GM06990 (cell line): ENCODE measurements at places on chromosomes 12 and 14.
A peak's percentile ranks its signal among the peaks of the same experiment; 100 is the strongest.

DNA sequence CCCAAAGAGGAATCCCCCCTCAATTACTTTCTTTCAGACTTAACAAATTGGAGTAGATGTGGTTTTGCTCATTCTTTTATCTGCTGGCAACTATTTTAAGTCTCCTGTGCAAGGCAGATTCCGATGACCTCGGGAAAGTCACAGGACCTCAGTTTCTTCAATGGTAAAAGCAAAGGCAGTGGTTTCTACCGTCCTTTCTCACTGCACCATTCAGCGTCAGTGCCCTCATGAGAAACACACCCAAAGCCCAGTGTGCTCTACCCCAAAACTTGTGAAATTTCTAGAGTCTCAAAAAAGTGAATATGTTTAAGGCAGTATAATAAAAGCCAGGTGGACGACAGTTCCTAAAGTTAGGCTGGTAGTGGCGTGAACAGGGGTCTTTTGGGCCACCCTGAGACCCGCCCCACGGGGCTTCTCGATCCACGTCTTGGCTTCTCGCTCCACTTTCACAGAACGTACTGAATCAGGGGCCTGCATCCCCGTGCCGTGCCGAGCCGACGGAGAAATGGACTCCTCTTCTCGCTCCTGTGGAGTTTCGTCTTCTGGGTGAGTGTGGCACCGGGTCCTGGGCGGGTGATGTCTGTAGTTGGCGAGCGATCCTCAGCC, 1.3 kb upstream of the ARHGAP5 start:
- no peak for DNase-seq

DNA sequence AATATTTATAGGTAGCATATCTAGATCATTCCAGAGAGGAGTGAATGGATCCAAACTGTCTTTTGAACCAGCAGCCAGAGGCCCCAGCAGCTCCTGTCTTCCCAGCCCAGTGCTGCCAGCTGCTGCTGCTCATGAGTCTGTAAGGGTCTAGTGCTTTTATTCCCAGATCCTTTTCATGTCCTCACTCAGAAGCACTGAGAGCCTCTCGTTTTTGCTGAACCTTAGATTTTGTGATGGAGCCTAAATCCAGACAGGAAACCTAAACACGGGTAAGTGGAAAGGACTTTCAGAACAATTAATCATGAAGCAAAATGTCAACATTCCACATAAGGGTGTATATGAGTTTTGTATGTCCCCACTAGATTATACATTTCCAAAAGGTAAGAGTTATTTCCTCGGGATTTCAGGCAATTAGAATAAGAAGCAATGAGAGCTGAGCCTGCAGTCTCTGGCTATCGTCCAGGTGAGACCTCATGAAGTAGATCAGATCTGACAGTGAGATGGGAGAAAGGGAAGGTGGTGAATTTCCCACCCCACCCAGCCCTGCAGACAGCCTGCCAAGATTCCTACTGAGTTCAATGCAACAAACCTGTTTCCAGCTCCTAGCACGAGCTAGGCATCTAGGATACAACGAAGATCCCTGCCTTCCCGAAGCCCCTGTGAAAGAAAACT, 84.4 kb downstream of the NINJ2 start:
- no peak for DNase-seq

- DNase-seq: no peak
Observed at GRCh38 chr14:36477266-36477665, 42.8 kb downstream of the NKX2-1 start.

DNA sequence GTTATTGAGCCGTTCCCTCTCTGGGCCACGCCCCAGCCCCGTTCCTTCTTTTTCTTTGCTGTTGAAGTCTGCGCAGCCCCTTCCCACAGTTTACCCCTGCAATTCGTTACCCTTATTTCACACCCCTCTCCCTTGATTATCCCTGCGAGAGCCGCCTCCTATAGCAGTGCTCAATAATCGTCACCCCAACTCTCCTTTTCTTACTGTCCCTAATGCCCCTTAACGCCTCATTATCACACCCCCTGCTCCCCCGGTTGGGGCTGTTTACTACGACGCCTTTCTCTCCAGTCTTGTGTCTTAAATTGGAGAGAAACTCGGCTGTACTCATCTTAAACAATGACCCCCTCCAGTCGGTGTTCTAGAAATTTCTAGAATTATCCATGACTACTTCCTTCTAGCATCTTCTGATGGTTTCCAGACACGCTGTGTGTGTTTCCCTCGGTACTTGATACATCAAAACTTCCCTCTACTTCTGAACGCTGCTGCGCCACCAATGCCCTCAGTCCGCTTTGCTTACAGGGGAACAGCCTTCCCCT, 713 bp upstream of the FBXL14 start:
- DNase-seq: no peak

DNA sequence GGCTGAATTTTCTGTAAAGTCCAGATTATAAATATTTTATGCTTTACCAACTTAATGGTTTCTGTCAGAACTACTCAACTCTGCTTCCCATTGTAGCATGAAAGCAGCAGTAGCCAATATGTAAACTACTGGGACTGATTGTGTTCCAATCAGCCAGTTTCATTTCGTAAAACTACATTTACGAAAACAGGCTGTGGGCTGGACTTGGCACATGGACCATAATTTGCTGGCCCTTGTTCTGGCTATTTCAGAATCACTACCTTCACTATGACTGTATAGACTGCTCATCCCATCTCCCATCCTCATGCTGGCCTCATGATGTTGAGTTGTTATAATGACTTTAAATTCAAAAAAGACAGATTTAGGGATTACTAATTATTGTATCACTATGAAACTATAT, 38.7 kb downstream of the FAR2 start:
- DNase-seq: no peak

GRCh38 chr12:82862069-82862841, 175.5 kb downstream of the TMTC2 start:
- DNase-seq: no peak

GRCh38 chr12:81809829-81810595, 50.9 kb upstream of the PPFIA2 start:
- no peak for DNase-seq

DNA sequence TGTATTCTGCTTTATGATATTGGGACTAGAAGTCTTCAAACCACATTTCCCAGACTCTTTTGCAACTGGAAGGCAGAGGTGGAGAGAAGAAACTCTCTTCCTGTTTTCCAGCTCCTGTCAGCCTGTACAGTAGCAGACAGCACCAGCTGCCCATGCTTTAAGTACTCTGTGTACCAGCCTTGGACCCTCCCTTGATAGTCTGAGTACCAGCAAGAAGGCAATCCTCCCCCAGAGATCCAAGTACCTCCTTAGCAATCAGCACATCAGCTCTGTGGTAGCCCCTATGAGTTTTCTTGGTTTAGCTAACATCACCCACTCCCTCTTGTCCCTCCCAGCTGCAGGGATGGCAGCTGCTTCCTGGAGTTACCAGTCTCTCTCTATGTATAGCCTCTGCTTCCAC, 56.3 kb downstream of the STXBP6 start:
- DNase-seq: no peak

DNA sequence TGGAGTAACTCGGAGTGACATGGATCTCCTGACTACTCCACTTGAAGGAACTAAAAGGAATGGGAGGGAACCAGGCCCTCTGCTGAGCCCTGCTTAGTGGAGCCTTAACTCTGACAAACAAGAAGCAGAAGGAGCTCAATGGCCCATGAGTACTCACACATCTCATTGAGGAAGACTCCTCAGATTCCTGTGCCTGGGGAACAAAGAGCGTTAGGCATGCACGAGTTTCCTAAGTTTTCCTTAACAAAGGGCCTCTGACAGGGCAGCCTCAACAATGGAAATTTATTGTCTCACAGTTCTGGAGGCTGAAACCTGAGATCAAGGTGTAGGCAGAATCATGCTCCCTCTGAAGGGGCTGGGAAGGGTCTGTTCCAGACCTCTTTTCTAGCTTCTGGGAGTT, 185.7 kb upstream of the NTF3 start:
- no peak for DNase-seq

DNA sequence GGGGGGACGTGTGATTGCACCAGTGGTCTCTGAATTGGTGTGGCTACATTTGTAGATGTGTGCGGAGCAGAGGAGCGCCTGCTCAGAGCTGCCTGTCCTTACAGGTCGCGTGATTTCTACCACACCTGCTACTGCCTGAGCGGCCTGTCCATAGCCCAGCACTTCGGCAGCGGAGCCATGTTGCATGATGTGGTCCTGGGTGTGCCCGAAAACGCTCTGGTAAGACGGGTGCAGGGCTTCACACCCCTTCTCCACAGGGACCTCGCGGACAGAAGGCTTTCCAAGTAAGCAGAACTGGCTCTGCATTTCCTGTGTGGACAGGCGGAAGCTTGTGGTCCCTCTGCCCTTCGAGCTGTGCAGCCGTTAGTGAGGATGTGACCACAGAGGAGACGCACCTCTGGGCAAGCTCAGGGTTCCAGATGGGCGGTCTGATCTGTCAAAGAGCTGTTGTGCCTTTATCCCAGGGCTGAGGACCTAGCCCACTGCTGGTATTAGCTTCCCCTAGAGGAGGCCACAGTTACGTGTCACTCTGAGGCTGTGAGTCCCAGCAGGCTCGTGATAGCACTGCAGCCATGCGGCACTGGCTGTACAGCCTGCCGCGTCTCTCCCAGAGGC, 47.7 kb downstream of the MAX start:
- DNase-seq: no peak

DNA sequence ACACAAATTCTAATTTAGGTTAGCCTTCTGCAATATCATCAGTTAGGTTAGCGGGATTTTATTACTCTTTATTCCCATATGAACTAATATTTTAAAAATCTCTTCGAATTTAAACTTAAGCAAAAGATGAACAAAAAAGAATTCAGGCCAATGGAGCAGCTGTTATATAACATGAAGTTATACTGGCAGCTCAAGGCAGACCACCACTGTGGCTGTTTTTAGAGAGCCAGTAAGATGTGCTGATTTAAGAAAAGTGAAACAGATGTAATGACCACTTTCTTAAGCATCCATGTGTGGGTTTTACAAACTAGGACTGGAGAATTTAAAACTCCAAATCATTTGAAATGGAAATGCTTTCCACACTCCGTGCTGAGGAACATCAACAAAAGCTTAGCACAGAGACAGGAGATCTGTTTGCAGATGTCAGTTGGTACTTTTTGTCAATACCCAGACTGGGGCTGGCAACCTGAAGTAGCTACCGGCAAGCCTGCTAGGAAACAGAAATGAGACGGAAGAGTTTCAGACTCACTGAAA, 164.9 kb downstream of the TTC7B start:
- no peak for DNase-seq

DNA sequence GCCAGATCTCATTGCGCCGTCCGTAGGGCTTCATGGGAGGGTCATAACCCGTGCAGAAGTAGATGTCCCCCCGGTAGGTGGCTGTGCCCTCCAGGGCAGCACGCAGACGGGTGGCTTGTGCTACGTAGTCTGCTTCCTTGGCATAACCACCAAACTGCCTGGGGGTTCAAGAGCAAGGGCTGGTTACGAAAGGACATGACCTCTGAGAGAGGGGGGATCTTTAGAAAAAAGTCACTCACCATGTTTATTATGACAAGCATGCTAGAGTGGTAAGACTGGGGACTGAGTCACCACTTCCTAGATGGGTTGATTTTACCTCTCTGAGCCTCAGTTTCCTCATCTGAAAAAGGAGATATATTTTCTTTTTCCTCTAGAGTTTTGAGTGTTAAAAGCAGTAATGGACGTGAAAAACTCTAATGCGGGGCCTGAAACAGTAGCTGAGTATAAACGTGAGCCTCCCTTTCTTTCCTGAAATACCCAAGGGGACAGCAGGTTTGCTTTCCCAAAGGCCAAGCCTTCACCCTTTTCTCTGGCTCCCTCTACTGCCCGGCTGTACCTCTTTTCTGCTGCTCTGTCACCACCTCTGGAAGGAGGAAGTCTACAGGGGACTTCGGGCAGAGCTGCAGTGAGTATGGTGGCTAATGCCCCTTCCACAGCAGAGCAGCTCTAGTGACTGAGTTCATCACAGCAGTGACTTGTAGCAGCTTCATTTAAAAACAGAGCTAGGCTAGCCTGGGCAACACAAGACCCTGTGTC, 23.5 kb upstream of the GPRC5D start:
- DNase-seq: no peak

- DNase-seq: no peak
Observed at GRCh38 chr14:64610049-64610746, 60.4 kb downstream of the PPP1R36 start.

DNA sequence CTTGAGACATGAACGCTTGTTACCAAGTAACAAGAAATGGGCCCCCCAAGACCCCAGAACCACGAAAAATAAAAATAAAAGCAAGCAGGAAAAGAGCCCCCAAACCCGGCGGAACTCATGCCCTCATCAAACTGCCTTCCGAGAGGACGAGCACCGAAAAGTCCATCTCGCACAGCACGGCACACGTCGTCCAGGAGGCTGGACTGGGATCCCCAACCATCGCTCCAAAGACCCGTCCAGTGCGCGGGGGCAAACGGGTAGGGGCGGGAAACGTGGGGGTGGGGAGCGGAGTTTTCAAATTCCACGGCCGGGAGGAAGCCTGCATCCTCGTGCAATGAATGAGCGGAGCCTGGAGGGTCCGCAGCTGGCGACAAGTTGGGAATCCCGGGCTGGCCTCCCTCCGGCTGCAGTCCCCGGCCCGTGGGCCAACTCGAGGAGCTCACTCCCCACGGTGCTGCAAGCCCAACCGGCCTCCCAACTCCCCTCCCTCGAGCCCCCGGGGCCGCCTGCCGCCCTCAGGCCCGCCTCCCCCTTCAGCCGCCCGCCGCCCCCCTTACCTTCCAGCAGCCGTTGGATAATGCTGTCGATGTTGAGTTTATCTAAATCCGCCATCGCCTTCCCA, 484 bp downstream of the PPP1CC start:
- DNase-seq: peak; percentile 13

DNA sequence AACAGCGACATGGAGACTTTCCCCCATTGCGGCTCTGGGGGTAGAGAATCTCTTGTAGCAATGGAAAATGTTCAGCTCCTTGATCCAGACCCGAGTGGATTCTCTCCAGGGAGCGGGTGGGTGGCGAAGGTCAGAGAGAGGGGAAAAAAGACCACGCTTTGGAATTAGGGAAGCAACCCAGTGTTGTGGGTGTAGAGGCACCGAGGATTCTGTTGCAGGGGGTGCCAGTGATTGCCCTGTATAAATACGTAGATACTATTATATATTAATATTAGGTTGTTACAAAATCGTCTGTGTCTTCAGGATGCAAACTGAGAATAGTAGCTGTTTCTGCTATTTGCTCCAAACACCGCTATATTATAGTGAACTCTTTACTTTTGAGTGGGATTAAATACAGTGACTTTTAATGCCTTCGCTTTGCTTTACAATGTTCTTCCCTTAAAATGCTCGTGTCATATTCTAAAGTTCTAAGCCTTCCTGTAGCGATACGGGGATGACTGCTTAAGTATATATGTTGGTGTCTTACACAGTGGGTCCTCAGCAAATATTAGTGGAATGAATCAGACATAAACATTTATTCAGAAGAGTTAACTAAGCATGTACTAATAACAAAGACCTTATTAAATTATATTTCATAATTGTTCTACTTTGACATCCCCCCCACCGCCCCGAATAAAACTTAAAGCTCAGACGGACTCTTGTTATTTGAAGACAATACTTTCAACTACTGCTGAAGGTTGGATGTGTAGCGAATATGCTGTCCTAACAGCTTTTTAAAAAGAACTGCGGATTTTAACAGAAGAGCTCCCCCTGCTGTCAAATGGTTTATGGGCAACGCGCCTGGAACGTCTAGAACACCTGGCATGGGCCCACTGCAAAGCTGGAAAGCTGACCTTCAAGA, 136.4 kb upstream of the KRAS start:
- peak; percentile 30 for DNase-seq

GRCh38 chr12:53750812-53751335, 905 bp downstream of the CISTR start:
- DNase-seq: no peak

- DNase-seq: no peak
Observed at GRCh38 chr12:66240096-66240820, 51.2 kb downstream of the IRAK3 start.
